ENCODE measurements at places on chromosomes 3 and 15.
A peak's percentile ranks its signal among the peaks of the same experiment; 100 is the strongest.

- no peak for DNase-seq
Observed at GRCh38 chr3:122681284-122681973, 790 bp downstream of the PARP14 start.

GRCh38 chr15:101084801-101085200 is 165.6 kb downstream of the LRRK1 start:
- DNase-seq, result no peak

GRCh38 chr15:49686599-49686998 is 65.8 kb downstream of the DTWD1 start:
- DNase-seq, result no peak

- no peak for DNase-seq
Observed at GRCh38 chr3:105719791-105720190, 149.0 kb downstream of the CBLB start.

- no peak for DNase-seq
Observed at GRCh38 chr15:62482785-62483429, 317.8 kb upstream of the C2CD4B start.

- no peak for DNase-seq
Observed at GRCh38 chr3:65439641-65440284, 599.0 kb downstream of the MAGI1 start.

DNA sequence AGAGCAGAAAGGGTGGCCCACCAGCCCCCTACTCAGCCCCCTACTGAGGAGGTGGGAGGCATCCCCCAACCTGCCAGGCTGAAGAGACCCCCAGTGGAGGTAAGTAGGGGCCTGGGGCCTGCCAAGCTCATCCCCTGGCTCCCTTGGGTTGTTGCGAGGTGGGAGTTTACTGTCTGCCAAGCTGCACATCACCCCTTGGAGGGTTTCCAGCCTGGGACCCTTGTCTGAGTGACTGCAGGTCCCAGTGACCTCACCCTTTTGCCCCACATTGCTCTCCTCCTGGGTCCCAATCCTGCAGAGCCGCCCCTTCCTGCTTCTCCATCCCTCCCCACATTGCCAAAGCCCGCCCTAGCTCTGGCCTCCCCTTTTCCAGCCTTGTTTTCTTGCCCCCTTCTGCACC is 1.0 kb upstream of the ALS2CL start:
- DNase-seq, result no peak

GRCh38 chr3:123626881-123627280 is 42.0 kb upstream of the HACD2 start:
- no peak for DNase-seq

DNA sequence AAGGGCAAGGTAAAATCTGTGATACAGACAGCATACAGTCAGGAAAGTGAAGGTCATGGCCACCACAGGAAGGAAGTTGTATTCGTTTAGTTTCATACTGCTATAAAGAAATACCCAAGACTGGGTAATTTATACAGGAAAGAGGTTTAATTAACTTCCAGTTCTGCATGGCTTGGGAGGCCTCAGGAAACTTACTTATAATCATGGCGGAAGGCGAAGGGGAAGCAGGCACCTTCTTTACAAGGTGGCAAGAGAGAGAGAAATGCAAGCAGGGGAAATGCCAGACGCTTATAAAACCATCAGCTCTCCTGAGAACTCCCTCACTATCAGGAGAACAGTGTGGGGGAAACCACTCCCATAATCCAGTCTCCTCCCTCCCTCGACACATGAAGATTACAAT is 353.7 kb upstream of the SEMA6D start:
- DNase-seq, result no peak

- no peak for DNase-seq
Observed at GRCh38 chr3:127053450-127053849, 70.5 kb downstream of the PLXNA1 start.

DNA sequence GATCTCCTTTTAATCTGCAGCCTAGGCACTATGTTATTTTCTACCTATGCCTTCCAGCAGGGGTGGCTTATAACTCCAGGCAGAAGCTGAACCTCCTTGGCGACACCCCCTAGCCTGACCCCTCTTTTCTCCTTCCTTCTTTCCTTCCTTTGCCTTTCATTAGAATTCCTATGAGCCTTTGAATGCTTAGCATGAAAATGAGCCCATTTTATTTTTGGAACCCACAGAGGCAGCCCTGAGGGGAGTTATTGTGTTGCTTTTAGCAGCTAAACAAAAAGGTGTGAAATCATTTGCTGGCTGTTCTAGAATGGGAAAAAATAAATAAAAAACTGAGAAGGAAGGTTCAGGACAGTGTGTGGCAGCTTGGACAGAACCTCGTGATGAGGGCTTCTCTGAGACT is 164.6 kb upstream of the ICE2 start:
- no peak for DNase-seq

GRCh38 chr3:3154879-3155610 is 24.4 kb downstream of the CRBN start:
- DNase-seq, result no peak

GRCh38 chr15:84911879-84912660 is 27.6 kb downstream of the SLC28A1 start:
- DNase-seq, result no peak

DNA sequence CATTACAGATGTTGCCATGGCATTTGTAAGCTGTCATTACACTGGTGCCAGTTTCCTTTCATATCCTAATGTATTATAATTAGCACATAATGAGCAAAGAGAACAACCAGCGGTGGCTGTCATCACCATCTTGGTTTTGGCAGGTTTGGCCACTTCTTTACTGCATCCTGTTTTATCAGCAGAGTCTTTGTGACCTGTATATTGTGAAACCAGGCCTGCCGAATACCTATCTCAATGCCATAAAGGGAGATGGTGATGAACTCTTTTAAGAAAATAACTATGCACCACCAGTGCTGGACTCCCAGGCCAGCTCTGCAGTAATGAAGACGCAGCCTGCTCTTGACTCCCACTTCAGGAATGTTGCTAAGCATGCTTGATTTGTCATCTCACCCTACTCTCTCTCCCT is 458.1 kb upstream of the NR2F2 start:
- no peak for DNase-seq

DNA sequence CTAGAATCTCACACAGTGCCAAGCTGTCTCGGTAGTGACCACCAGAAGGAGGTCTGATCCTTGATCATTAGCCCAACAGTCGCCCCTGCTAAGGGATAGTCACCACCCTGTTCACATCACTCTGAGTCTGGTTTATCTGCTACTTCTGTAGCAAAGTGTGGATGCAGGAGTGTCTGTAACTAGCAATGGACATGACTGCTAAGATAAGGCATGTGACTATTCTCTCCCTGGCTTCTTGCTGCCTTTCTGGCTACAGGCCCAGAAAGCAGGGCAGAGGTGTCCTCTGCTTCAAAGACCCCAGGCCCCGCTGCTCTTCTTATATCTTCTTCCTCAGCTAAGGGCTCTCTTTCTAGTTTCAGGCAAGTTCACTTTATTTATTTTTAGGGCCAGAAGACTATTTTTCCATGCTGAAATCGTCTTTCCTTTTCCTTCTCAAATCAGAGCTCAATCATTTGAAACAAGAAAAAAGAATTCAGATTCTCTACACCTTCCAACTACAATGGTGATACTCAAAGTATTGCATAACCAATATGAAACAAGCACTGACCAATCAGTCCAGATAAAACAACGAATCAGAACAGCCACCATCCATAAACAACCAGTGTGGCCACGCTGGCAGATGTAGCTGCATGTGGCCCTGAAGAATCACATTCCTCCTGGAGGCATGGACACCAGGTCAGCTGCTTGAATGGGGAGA is 8.0 kb upstream of the KNG1 start:
- no peak for DNase-seq

- DNase-seq, result no peak
Observed at GRCh38 chr15:44541282-44541958, 4.5 kb downstream of the EIF3J start.

GRCh38 chr3:185837414-185837813 is 12.6 kb upstream of the IGF2BP2 start:
- no peak for DNase-seq

DNA sequence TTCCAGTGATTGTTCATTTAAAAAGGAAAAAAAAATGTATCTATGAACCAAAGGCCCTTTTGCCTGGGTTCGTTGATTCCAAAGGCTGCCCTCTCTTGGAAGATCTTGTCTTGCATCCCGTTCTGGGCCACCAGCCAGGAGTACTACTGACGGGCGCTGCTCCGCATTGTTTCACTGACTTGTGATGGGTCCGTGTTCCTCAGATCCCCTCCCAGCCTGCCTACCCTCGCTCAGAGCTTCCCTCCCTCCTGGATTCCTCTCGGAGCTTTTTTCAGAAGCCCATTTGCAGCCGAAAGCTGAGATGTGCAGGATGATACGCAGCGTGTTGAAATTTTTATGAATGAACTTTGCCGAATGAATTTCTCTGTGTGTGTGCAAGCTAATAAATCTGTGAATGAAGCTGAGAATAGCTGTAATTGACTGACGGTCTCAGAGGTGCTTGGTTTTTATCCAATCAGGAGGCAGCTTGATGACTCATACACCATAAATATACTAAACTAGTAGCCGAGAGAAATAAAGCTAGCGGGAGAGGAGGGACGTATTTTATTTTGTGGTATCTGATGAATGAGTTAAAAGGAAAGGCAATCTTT is at the start of gene SHC4:
TSS of gene SHC4 (minus strand) at position 396 of the 590 bp plus-strand sequence. CDS start 904 bp downstream, outside the sequence.
- peak; percentile 38 for DNase-seq

- DNase-seq, result no peak
Observed at GRCh38 chr15:27686369-27686768, 412.7 kb downstream of the OCA2 start.

DNA sequence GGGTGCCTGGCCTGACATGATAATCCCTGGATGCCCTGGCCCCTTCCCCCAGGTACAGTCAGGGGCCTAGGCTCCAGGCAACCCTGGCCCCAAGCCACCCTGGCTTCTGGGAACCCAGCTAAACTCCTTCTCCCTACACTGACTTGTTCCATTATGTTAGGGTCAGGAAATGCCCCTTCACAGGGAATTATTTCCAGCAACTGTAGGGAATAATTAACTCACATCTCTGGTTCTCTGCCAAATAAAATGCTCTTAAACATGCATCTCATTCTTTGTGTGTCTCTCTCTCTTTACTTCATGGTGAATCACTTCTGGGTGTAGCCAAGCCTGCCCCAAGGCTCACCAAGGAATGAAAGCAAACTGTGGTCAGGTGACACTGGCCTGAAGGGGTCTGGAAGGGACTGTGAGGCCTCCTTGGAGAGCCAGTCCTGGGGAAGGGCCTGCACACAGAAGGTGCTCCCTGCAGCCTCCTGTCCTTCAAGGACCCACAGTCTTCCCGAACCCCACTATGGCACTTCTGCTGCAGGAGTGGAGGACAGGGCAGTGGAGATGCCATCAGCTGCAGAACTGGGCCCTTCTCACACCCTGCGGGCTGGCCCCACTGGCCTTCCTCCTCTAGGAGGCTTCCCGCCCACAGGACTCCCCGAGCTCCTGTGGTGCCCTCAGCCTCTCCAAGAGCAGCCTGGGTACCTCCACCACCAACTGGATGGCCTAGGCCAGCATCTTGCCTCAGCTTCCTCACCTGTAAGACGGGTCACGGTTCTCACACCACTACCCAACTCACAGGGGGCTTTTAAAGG is 17.6 kb downstream of the TKT start:
- DNase-seq, result no peak
